Suppressor macrophage treated with lipopolysaccharide for 4 hours (primary cell): ENCODE measurements at places on chromosomes 2 and 18.

DNA sequence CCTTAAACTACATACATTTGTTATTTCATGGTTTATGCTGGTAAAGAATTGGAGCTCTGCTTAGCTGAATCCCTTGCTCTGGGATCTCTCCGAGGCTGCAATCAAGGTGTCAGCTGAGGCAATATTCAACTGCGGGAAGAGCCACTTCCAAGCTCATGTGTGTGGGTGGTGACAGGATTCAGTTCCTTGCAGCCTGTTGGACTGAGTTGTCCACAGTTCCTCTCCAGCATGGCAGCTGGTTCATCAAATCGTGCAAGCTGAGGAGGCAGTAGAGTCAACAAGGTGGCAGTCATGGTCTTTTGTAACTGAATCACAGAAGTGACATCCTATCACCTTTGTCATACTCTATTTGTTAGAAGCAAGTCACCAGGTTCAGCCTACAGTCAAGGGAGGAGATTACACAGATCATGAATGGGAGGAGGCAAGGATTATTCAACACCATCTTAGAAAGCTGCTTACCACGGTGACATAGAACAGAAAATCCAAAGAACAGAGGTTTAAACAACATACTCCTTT, 56.9 kb downstream of the CTIF start:
- DNase-seq = no peak

DNA sequence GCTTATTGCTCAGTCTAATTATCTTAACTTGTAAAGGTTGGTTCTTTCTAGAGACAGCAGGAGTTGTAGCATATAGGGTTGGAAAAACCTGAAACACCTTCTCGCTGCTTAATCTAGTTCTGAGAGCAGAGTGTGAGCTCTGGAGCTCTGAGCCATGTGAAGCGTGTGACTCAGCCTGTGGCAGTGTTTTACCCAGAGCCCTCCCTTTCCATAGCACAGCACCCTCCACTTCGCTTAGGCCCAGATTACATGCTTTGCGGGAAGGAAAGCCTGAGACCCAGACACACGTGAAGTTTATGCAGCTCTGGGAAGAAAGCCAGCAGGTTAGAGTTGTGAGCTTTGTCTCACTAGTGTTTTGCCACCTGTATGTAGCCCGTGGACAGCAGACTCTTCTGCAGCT, 74.5 kb downstream of the INPP4A start:
- DNase-seq = no peak

- DNase-seq = peak; percentile 61
Observed at GRCh38 chr2:28951910-28952835, 28.9 kb upstream of the TOGARAM2 start.

DNA sequence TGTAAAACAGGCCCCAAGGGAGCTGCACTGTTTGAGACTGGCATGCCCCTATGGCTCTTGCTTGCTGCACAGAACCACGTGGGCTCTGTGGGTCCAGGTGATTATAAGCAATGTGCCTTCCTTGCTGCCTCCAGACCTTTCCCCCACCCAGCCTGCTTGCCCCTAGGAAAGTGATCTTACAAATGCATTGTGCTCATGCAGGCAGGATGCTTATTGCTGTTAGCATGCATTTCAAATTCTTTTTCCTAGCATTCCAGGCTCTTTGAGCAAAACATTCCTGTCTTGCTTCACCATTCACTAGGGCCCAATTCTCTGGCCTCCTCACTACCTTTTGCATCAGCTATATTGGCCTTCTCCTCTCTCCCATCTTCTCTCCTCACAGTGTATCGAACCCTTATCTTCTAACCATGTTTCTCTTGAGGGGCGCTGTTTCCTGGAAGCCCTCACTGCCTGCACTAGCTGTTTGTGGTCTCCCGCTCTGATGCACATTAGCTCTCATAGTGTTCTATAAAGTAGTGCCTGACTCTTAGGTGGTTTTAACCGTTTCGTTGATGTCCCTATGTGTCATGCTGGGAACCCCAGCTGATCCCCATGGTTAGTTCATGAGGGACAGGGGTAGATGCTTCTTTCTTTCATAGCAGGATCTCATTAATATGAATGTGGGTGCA, 152.9 kb upstream of the EPAS1 start:
- no peak for DNase-seq

DNA sequence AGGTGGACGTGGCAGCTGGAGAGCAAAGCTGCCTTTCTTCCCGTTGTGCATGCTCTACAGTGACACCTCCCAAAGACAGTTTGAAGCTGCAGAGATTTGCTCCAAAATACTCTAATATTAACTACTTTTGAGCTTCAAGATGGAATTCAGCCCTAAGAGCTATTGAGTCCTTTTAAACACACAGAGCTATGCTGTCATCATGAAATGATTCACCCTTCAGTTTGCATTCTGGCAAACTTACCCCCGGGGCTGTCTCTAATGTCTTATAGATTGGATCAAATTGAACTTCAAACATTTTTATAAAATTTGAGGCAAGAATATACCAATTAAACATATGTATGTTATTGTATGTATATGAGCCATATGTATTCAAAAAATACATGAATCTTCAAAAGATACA, 110.7 kb upstream of the EFEMP1 start:
- DNase-seq = no peak

DNA sequence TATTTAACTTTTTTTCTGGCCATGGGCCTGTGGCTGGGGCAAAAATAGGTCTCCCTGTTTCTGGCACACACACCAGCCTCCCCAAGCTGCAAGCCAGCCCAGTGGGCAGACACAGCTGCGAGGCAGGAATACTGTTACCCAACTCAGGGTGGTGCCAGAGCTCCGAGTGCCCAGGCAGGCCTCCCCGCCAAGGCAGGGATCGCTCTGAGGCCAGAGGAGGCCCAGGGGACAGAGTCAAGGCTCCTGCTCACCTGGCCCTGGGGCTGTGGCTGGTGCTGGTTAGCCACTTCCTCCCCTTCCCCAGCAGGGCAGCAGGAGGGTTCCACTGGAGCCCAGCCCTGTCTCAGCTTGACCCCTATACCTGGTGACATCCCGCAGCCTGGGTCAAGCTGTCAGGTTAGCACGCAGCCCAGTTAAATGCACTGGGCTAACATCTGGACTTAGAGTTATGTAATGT, 67.1 kb upstream of the EPAS1 start:
- peak; percentile 21 for DNase-seq

DNA sequence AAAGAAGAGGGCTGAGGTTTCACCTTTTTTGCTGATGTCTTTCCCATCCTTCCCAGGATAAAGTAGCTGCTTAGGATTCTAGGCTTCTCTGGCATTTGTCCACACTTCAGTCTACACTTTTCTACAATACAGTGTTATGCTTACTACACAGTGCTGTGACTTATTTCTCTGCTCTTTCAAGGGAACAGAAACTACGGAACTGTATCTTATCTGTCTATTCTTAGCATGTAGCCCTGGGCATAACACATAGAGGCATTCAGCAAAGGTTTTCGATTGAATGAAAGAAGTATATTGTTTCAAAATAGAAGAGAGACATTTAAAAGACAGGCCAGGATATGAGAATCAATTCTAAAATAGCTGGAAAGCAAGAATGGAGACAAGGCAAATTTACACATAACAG, 110.9 kb downstream of the ARHGEF33 start:
- DNase-seq = no peak

DNA sequence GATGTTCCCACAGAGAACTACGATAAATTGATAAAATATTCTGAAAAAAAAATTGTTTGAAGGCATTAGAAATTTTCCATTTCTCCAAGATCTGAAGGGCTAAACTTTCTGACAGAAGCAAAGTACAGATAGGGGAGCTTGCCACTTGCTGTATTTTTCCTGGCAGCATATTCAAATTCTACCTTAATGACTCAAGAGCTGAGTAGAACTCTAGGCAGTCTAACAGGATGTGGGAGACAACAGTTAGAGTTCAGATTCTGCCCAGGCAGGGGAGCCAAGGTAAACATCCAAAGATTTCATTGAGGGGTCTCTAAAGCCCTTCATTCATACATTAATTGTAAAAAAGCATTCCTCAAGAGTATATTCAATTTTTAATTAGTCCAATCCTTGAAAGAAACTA, 46.0 kb upstream of the RIT2 start:
- no peak for DNase-seq

- DNase-seq = no peak
Observed at GRCh38 chr18:55237660-55238059, 278.4 kb upstream of the CCDC68 start.

- no peak for DNase-seq
Observed at GRCh38 chr2:74921236-74921736, 37.2 kb upstream of the POLE4 start.

- DNase-seq = no peak
Observed at GRCh38 chr2:84792856-84793522, 87.9 kb downstream of the TRABD2A start.

- no peak for DNase-seq
Observed at GRCh38 chr2:10556271-10557140, 108.4 kb upstream of the ODC1 start.

DNA sequence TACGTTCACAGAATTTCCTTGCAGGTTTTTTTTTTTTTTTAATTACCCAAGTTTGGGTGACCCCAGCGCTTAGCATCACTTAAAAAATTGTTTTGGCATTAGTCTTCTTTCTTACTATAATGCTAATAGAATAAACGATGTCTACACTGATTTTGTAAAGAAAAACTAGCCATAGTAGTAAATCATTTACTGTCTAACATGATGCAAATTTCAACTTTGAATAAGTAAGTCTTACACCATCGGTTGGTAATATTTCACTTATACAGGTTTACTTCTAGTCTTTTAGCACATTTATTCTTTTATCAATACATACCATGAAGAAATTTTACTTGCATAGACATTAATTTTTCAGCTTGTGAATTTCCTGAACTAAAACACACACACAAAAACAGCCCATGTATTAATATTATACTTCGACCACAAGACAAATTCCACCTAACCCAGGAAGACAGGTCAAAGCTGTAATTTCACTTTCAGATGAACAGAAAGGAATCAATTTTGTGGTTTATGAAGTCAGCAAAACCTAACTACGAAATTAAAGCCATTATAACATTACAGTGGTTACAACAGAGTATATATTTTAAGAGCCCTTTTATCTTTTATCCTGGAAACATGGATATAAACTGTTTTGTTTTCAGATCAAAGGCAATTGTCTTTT, 1.9 kb downstream of the YES1 start:
- no peak for DNase-seq

- no peak for DNase-seq
Observed at GRCh38 chr2:100647709-100648108, 84.9 kb downstream of the PDCL3 start.
